GM04504 (cell line): ENCODE measurements at places on chromosomes 1 and 21.

GRCh38 chr1:183726825-183727224 lies 73.7 kb upstream of the APOBEC4 start:
- no peak for DNase-seq

DNA sequence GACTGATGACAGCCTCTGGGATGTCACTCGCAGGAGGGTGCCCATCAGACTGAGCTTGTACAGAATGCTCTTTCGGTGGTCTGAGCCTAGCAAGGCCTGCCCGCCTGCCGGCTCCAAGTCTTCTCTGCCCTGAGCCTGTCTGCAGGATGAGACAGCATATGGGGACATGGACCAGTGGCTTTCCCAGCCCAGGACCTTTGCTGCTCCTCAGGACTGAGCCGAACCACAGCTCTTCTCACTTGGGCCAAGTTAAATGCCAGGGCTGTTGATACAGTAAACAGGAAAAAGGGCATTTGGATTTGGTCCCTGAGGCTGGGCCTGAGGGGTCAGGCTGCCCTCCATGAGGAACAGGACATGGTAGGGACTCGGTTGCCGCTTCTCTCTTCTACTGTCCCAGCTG lies 64.3 kb upstream of the EPS8L3 start:
- DNase-seq, result no peak

DNA sequence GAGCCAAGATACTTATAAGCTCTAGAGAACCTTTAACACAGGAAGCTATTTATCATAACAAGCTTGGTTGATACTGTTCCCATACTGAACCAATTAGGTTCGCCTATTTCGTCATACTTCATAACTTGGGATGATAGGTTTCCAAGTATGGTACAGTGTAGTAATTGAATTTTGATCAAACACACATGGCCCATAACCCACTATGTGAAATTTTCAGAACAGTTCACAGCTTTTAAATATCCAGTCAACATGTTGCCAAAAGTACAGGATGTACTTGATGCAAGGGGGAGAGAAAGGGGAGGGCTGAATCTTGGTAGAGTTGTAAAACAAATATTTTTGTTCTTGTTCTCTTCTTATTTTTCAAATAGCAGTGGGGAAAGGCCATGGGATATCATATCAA lies 86.6 kb downstream of the TM2D1 start:
- peak; percentile 90 for DNase-seq

GRCh38 chr21:34344584-34344983 lies 19.2 kb upstream of the KCNE2 start:
- no peak for DNase-seq

DNA sequence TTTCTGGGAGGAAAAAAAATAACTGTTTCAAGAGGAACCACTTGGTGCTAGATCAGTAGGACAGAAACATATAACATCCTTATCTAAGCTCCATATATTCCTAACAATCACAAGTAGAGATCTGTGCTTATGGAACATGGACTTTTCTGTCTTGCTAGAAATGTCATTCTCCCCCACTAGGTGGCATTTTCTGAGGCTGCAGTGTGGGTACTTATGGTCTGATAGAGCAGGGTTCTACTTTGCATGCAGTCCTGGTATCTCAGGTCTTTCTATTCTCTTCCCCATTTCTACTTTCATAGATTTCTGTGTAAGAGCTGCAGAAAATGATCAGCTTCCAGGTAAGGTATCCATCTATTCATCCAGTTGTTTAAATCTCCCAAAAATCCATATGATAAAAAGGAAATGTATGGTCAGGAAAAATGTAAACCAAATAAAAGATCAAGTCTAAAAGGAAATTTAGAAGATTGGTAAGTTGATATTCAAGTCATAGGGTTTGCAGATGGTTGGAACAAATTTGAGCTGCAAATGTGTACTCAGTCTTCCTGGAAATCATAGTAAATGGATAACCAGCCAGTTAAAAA lies 1.5 kb downstream of the ZNF684 start:
- peak; percentile 16 for DNase-seq

DNA sequence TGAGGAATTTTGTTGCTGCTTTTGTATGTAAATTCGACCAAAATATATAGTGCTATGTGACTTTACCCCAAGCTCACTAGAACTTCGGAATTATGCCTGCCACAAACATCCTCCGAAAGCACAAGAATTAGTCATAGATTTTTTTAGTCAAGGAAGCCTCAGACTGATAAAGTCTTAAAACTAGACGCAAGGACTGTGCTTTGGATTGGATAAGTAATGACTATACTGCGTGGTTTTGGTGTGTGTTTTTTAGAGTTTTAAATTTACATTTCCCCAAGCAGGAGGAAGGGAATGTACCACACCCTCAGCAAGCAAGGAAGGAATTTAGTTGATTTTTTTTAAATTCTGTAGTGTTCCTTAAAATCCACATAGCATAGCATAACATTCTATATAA lies 10.3 kb downstream of the WLS start:
- no peak for DNase-seq

- peak; percentile 42 for DNase-seq
These were observed 12.8 kb upstream of the PHC2 start for GRCh38 chr1:33443705-33444180.

- DNase-seq, result peak; percentile 82
These were observed 226.6 kb upstream of the ZRANB2 start for GRCh38 chr1:71307451-71307850.

DNA sequence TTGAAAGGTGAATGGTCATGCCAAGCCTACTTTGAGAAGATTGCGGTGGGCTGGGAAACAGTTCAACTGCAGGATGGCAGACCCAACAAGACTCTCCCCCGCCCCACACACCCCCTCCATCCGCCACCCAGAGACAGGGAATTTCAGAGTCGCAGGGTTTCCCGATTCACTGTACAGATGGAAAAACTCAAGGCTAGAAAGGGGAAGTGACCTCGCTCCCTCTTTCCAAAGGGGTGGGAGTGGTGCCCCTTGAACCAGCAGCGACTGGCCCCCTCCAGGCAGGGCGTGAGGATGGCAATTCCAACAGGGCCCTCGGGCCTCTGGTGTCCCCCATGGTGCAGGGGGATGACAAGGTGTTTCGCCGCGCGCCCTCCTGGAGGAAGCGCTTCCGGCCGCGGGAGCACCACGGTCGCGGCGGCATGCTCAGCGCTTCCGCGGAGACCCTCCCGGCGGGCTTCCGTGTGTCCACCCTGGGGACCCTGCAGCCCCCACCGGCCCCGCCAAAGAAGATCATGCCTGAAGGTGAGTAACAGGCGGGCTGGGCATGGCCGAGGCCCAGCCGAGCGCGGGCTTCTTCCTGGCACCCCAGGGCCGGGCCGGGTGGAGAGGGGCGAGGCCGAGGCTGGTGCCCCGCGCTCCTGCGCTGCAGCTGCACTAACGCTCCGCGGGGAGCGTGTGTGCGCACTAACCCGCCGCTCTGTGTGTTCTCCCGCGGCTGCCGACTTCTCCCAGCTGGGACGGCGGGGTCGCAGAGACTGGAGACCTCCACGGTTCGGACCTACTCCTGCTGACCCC lies 10.4 kb downstream of the MYOG start:
- DNase-seq, result no peak

DNA sequence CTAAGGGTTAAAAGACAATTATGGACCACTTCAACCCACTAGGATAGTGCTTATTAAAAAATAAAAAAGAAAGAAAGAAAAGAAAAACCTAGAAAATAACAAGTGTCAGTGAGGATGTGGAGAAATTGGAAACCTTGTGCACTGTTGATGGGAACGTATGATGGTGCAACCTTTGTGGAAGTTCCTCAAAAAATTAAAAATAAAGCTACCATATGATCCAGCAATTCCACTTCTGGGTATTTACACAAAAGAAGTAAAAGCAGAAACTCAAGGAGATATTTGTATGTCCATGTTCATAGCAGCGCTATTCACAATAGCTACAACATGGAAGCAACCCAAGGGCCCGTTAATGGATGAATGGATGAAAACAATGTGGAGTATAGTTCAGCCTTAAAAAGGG lies 115.2 kb upstream of the ATP1A1 start:
- DNase-seq, result no peak

DNA sequence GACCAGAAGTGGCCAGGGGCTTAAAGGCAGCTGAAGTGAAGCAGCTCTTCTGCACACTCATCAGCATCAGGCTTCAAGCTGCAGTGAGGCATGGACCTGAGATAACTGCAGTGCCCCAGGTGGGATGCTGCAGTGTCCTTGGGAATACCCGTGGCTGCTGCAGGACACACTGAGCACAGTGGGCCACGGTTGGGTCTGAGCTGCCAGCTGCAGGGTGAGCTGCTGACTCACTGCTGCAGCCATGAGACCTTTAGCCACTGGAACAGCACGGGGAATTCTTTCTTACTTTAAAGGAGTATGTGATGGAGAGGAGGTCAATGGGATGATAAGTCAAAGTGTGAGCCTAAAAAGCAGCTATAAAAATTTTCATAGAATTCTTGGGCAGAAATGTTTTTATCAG lies 102.1 kb downstream of the XCL2 start:
- no peak for DNase-seq

GRCh38 chr1:234221601-234222000 lies 151.7 kb upstream of the COA6 start:
- no peak for DNase-seq

GRCh38 chr1:119291611-119292206 lies 76.9 kb upstream of the HAO2 start:
- DNase-seq, result no peak

- DNase-seq, result peak; percentile 83
These were observed 125.4 kb upstream of the TMEM51 start for GRCh38 chr1:15028102-15028501.

DNA sequence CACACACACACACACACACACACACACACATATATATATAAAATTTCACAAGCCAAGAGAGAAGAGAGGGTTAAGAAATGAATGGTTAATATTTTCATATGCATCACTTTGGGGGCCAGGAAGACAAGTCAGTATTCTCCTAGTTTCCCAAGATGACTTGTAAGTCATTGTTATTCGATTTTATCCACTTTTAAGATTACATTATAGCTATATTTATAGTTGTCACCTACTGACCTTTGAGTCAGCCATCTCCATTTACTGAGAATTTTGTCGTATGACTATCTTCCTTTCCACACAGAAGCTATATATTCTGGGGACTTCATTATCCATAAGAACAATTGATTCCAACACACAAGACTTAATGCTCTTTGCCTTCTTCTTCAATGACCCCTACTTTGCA lies 8.9 kb downstream of the LYST start:
- no peak for DNase-seq

DNA sequence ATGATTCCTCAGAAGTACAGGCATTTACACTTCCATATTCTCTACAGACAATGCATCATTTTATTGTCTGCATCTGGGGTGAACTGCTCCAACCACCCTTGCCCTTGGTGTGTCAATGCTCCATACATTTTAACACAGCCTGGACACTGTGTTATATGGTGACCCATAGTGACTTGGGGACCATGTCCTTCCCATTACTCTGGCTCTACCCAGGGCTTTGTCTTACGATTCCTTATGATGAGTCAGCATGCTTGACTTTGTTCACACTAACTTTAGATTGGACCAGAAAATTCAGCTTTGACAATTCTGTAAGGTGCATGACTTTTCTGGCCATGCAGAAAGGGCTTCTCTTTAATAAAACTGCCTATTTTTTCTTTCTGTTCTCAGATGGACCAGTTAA lies 6.8 kb upstream of the OVAAL start:
- DNase-seq, result no peak

DNA sequence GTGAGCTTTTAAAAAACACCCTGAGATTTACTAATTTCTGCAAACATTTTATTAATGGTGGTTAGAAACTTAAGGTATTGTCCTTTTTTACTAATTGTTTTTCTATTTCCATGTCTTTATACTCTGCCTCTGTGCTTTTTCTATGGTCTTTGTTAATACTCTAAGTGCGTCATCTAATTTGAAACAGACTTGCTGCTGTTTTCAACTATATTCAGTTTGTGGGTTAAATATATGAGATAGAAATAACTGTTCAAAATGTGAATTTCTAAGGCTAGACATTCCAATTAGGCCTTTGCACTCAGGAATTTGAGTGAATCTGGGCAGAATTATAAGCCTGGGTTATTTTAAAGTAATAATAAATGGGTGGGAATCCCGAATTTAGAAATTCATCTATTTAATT lies 82.4 kb upstream of the COL11A1 start:
- no peak for DNase-seq
